ENCODE measurements at places on chromosomes 2 and 18.

DNA sequence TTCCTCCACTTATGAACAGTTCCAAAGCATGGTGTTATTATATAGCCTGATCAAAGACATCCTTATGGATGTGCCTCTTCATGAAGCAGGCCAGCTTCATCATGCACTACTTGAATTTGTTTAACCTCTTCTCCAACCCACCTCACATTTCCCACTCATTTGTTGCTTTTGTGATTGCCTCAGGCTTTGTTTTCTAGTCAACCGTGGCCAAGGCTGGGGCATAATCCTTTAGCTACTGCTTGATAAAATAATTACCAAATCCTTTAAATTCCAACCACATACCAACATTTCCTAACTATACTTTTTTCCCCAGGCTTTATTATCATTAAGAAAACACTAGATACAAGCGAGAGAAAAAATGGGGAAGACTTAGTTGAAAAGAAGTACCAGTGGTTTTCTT, 39.6 kb upstream of the SCN1A start:
- DNase-seq = no peak

DNA sequence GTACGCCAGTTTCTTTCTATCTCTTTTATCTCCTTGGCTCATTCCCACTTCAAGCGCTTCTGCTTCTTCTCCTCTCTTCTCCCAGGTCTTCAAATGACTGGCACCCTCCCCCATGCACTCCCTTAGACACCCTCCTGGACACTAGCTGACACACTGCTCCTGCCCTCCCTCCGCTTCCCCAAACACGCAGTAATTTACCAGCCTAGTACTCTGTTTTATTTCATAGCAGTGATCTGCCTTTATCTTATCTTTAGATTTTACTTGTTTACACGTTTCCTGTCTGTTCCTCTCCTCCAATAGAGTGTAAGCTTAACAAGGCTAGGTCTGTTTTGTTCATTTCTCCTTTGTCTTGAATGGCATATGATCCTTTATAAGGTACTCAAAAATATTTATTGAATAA, 93.9 kb downstream of the SCN3A start:
- DNase-seq = no peak

GRCh38 chr18:65363011-65363410, 387.8 kb upstream of the CDH7 start:
- no peak for DNase-seq

DNA sequence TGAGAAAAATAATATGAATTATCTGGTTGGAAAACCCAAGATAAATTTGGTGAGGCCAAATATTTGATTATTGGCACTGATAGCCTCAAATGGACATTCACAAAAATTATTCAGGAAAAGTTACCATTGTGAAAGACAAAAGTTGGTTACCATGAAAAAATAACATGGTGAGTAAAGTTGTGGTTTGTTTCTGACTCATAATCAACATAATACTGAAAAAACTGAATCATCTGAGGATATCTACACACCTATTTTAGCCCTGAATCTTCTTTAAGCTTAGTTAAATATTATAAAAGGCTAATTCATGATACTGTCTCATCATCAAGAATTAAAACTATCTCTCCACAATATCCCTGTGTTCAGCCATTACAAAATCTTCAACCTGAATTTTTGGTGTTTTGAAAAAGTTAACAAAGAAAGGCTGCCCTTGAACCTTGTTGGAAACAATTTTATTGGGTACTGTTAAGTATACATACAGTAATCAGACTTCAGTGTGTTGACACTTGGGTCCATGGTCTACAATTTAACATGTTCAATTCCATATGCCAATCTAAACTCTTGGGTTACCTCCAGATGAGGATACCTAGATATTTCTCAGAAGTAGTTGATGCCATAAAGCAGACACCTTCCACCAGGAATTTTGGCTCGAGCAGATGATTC, 607.5 kb upstream of the SLC39A10 start:
- DNase-seq = no peak

GRCh38 chr2:209238765-209239584, 184.9 kb upstream of the MAP2 start:
- DNase-seq = no peak

DNA sequence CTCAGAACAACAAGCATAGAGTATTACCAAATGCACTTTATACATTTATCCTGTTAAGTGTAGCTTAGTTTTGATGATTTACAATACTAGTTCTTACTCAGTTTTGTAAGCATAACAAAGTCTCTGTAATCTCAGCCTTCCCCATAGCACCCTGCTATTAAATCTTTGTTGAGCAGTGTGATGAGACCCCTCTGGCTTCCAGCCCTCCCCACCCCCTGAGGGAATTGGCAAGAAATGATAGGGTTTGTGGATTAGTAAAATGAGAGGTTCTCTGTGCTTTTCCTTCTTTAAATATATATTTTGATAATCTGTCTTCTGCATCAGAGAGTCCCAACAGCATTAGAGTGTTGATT, 37.2 kb downstream of the ZNF521 start:
- no peak for DNase-seq

DNA sequence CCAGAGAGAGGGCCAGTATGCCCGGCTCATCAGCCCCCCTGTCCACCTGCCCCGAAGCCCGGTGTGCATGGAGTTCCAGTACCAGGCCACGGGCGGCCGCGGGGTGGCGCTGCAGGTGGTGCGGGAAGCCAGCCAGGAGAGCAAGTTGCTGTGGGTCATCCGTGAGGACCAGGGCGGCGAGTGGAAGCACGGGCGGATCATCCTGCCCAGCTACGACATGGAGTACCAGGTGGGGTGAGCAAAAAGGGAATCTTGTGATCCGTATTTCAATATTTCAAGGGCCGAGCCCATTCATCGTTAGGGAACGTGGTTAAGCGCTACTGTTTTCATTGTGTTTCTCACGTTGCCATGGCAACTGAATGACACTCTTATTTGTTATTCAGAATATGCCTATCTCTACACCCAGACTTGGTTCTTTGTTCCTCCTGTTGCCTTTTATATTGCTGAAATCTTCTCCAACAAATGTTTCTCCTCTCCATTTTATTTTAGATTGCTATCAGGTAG, 81.5 kb downstream of the NRP2 start:
- DNase-seq = no peak

- DNase-seq = no peak
Observed at GRCh38 chr2:223363085-223363484, 239.1 kb downstream of the SCG2 start.

- no peak for DNase-seq
Observed at GRCh38 chr2:53770264-53770663, 2.7 kb downstream of the CHAC2 start.

- DNase-seq = no peak
Observed at GRCh38 chr2:234425639-234426603, 71.0 kb downstream of the ARL4C start.

DNA sequence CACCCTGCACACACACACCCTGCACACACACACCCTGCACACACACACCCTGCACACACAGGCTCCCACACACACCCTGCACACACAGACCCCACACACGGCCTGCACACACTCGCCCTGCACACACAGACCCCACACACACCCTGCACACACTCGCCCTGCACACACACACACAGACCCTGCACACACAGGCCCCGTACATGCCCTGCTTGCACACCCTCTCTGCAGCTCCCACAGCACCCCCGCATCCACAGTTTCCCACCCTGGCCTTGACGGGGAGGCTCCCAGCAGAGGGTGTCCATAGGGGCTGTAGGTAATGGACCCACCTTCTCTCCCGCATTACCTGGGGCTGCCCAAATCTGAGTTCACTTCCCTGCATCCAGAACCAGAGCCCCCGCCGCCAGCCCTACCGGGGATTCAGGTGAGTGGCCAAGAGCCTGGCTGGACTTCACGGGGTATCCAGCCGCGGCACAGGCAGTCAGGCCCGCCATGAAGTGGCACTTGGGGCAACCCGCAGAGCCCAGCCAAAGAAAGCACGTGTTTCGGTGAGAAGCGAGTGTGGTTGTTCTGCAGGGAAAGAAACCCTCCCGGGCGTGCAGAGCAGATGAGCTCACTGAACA, 88.6 kb upstream of the GPC1 start:
- DNase-seq = no peak

DNA sequence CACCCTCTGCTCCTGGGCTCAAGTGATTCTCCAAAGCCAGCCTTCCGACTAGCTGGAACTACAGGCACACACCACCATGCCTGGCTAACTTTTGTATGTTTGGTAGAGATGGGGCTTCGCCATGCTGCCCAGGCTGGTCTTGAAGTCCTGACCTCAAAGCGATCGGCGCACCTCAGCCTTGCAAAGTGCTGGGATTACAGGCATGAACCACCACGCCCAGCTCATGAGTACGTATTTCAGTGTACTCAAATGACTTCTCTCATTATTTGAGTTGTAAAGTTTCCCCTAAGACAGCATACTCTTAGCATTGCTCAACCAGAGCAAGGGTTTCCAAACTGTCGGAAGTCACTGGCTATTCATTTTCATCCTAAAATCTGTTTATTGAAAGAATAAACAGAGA, 40.3 kb downstream of the IMPA2 start:
- DNase-seq = no peak

GRCh38 chr2:43943323-43943722, 52.5 kb downstream of the LRPPRC start:
- no peak for DNase-seq

- no peak for DNase-seq
Observed at GRCh38 chr2:240214790-240215675, 74.6 kb upstream of the OTOS start.

GRCh38 chr2:109131777-109132176, 2.8 kb downstream of the SH3RF3 start:
- DNase-seq = no peak

DNA sequence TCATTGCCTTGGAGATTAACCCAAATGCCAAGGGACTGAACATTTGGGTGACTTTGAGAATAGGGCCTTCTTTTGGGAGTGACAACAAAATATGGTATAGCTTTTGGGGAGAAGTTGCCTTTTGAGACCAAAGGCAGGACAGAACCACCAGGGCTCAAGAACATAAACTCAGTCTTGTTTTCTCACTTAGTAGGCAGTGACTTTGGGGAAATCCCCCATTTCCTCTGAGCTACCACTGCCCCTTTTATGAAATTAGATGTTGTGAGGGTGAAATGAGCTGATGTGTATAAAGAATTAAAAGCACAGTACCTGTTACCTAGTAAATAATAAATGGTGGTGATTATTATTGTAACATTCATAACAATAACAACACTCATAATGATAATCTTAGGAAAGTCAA, 36.5 kb downstream of the GPD2 start:
- no peak for DNase-seq

DNA sequence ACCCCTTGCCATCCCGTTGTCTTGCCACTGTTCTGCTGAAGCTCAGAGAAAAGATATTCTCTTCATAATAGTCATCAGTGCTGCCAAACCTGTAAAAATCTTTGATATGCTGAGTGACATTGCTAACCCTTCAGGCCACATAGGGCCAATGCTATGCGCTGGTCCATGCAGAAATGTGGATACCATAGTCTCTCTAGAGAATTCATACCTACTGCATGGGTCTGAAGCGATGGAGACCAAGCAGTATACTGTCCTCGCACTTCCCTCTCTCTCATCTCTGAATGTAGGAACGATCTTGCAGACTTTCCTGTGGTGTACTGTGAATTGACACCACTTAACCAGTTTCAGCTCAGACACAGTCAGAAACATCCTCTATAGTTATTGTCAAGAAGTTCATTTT, 17.9 kb upstream of the ANKRD44 start:
- no peak for DNase-seq
